ENCODE measurements at places on chromosomes 4 and X.

GRCh38 chr4:2044119-2044485 is 15.0 kb upstream of the NAT8L start:
- peak; percentile 9 for DNase-seq

- DNase-seq: no peak
Observed at GRCh38 chrX:66167431-66167830, 3.4 kb downstream of the HEPH start.

DNA sequence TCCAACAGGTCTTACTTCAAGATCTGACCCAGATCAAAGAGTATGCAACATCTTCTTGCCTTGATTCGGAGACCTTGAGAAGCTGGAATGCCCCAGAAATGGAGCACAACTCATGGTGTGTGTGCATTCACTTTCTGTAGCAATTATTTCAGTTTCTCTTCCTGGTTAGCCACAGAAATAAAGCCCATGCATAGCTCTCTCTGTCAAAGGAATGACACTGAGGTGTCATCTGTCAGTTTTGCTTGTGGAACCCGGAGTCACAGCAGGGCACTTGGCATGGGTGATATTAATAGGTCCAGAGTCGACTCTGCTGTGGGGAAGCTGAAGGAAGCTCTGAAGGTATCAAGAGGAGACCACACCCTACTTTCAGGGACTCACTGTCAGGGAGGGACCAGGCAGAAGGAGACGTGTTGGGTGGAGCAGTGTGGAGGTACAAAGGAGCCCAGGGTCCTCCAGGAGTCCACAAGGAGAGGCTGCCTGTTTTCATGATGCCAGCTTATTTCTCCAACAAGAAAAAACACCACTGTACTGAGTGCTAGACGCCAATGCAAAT is 10.7 kb downstream of the CLNK start:
- DNase-seq: no peak

DNA sequence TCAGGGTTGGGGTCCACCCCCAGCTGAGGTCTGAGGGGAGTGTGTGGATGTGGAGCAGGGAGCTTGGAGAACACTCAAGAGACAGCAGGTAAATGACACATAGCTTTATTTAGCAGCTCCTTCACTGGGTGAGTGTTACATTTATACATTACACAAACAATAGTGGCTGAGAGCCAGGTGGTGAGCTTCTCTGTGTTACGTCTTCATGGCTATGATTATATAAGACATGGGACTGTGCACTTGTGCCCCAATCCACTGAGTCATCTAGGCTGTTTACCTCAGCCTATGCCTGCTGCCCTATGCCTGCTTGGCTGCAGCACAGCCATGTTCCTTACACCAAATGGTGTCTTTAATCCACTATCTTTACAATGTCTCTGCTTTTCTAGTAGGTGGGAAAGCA is 459.6 kb downstream of the AFF2 start:
- DNase-seq: no peak

DNA sequence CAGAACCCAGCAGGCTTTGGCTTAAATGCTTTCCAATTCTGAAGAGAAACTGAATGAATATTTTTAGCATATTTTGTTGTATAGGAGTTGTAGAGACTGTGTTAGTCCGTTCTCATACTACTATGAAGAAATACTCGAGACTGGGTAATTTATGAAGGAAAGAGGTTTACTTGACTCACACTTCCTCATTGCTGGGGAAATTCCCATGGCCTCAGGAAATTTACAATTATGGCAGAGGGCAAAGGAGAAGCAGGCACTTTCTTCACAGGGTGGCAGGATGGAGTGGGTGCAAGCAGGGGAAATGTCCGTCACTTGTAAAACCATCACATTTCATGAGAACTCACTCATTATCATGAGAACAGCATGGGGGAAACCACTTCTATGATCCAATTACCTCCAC is 291.7 kb downstream of the PACRGL start:
- DNase-seq: no peak

DNA sequence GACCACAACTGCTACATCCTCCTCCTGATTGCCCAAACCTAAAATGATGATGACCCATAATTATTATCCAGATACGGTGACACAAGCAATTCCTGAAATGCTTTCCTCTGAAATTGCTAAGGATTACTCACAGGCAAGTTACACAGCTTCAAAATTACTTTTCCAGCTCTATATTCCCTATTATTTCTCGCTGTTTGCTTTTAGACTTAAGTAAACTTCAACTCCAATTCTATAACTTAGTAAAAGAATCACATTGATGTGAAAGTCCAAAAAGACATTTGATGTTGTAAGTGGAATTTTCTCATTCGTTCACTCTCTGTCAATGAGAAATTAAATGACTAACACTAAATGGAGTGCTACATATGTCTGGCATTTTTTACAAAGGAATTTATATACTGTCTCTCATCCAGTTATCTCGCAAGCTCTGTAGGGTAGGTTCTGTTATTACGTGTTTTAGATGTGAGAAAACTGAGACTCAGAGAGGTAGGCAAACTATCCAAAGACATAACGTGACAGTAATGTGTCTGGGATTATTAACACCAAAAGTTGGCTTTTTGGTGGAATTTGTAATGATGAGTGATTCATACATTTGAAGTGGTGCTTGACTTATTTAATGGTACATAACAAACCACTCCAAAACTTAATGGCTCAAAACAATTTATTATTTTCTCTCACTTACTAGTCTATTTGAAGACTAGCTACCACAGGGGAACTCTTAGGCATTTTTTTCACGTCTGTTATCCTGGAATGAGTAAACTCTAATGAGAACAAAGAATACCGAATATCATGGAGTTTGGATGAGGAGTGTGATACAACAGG is 31.5 kb downstream of the PALLD start:
- no peak for DNase-seq

DNA sequence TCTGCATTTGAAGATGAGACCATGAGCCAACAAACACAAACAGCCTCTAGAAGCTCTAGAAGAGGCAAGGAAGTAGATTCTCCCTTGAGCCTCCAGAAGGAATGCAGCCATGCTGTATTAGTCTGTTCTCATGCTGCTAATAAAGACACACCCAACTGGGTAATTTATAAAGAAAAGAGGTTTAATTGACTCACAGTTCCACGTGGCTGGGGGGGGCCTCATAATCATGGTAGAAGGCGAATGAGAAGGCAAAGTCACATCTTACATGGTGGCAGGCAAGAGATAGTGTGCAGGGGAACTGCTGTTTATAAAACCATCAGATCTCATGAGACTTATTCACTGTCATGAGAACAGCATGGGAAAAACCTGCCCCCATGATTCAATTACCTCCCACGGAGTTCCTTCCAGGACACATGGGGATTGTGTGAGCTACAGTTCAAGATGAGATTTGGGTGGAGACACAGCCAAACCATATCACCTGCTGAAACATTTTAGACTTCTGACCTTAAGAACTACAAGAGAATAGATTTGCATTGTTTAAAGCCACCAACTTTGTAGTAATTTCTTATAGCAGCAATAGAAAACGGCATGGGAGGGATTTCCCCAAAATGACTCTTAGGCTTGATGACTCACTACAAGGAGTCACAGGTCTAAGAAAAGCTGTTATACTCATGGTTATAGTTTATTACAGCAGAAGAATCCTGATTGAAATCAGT is 284.4 kb upstream of the SFRP2 start:
- DNase-seq: no peak

DNA sequence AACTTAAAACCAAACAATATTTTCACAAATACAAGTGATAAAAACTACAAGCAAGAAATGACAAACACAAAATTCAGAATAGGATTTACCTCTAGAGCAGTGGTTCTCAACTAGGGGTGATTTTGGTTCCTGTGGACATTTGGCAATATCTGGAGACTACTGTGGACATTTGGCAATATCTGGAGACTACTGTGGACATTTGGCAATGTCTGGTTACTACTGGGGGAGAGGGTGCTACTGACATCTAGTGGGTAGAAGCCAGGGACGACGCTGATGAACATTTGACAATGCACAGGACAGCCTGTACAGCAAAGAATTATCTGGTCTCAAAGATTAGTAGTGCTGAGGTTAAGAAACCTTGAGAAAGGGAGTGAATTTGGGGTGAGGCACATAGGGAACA is 169.8 kb downstream of the CLCN4 start:
- no peak for DNase-seq

- DNase-seq: no peak
Observed at GRCh38 chrX:136227948-136228838, 23.0 kb downstream of the MAP7D3 start.

DNA sequence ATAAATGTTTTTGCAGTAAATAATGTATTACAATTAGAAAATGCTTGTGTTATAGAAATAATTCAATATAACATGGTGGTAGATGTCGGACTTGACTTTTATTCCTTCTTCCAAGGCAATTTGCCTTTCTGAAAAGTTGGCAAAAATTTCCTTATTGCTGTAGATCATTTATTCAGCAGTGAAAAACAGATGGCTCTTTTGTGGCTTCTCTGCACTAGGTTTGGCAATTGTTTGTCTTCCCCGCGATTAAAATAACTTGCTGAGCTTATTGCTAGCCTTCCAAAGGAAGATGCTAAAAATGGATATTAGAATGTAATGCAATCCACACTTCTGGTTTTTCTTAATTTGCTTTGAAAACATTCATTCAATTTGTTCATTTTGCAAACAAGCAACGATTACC is 1977.9 kb upstream of the ADGRL3 start:
- DNase-seq: no peak

GRCh38 chrX:102723456-102723855 is 2.9 kb downstream of the GPRASP3 start:
- no peak for DNase-seq

- no peak for DNase-seq
Observed at GRCh38 chrX:53308836-53309235, 27.5 kb upstream of the IQSEC2 start.

DNA sequence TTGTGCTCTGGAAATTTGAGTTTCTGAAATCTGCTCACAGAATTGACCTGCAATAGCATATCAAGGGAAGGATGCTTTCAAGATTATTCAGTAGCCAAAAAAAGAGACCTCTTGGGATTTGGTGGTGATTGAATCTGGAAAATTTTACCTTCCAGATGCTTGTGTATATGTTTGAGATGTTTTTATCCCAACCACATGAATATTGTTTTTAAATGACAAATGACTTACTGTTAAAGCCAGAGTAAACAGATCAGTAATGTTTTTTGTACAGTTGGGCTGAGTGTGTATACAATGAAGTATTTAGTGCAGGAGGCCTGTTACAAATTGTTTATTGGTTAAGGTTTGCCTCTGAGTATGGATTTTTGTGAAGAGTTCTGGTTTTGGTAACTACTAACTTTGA is 126.5 kb downstream of the CBR4 start:
- no peak for DNase-seq

DNA sequence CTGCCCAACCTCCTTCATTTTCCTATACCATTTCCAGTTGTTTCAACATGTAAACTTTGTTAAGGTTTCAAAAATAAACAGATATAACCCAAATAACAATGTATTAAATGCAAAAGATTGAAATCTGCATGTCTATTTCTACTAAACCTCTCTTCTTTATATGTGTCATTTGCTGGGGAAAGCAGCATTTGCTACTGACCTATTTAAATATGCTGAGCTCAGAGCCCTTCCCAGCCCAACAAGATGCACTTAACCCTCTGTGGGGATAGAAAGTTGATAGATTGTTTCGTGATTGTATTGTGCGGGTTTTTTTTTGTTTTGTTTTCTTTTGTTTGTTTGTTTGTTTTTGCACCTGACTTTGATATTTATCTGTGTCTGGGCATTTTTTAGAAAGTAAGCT is 139.5 kb downstream of the UCHL1 start:
- DNase-seq: no peak

DNA sequence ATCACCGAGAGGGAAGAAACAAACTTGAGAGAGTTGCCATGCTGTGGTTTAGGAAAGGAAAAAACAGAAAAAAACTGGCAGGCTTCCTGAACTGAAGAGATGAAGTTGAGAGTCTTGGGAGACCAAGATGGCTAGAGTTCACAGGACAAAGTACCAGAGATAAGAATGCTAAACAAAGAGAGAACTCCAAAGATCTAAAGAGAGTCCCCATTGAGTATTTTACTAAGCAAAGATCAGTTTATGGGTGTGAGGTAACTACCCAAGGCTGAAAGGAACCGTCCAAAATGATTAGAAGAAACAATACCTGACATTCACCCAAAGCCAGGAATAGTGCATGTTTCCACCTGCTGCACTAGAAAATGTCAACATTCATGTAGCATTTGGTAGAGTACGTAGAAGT is 21.8 kb upstream of the COX7B2 start:
- DNase-seq: no peak

GRCh38 chr4:71066737-71067716 is 73.6 kb downstream of the DCK start:
- DNase-seq: no peak

DNA sequence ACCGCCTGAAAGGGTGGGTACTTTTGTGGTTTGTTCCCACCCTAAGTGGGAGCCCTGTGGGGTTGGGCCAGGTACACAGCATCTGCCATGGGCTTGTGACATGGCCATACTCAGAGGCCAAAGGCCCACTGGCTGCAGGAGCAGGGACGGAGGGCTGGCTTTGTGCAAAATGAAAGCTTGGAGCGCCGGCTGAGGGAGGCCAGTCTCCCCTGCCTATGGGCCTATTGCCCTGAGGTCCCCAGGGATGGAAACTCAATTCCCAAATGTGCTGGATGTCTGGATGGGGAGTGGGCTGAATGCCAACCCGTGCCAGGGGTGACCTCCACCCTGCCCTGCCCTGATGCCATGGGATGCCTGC is 10.8 kb downstream of the ADRA2C start:
- DNase-seq: no peak

DNA sequence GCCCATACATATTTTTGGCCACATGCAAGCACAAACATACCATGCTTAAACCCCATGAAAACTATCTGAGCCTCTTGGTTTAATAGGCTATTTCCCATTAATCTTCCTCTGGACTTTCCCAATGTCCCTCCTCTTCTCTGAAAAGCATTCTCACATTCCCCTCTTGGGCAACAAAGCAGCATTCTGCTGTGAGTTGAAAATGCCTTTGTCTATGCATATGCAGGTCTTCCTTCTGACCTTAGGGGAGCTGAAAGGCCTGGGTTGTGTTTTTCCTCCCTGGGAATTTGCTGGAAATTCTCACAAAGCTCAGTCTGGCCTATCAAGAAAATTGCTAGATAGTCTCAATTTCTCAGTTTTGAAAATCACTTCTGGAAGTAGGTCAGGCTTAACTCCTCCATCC is 4.2 kb downstream of the VSIG4 start:
- no peak for DNase-seq

GRCh38 chr4:48792348-48793006 is 12.4 kb upstream of the FRYL start:
- DNase-seq: no peak

- DNase-seq: no peak
Observed at GRCh38 chr4:14841801-14842768, 160.2 kb upstream of the CPEB2 start.

Measured in CD4-positive, alpha-beta T cell treated with Interleukin-4 for 1 hour (primary cell).